ENCODE measurements at places on chromosomes 4 and X.
A peak's percentile ranks its signal among the peaks of the same experiment; 100 is the strongest.

- no peak for DNase-seq
Measured at GRCh38 chr4:106325800-106326199, 9.4 kb downstream of the AIMP1 start.

- DNase-seq: peak; percentile 11
Measured at GRCh38 chr4:26826721-26827120, 33.9 kb upstream of the STIM2 start.

GRCh38 chr4:120440730-120441129 lies 374.1 kb upstream of the MAD2L1 start:
- DNase-seq: no peak

DNA sequence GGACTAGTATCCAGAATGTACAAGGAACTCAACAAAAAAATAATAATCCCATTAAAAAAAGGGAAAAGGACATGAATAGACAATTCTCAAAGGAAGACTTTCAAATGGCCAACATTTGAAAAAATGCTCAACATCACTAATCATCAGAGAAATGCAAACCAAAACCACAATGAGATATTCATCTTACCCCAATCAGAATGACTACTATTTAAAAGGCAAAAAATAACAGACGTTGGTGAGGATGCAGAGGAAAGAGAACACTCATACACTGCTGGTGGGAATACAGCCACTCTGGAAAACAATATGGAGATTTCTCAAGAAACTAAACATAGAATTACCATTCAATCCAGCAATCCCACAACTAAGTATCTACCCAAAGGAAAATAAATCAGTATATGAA lies 133.1 kb downstream of the KDR start:
- DNase-seq: no peak

- no peak for DNase-seq
Measured at GRCh38 chr4:118883861-118884260, 4.8 kb upstream of the SYNPO2 start.

- DNase-seq: no peak
Measured at GRCh38 chrX:129825746-129826505, 17.8 kb downstream of the ZDHHC9 start.

DNA sequence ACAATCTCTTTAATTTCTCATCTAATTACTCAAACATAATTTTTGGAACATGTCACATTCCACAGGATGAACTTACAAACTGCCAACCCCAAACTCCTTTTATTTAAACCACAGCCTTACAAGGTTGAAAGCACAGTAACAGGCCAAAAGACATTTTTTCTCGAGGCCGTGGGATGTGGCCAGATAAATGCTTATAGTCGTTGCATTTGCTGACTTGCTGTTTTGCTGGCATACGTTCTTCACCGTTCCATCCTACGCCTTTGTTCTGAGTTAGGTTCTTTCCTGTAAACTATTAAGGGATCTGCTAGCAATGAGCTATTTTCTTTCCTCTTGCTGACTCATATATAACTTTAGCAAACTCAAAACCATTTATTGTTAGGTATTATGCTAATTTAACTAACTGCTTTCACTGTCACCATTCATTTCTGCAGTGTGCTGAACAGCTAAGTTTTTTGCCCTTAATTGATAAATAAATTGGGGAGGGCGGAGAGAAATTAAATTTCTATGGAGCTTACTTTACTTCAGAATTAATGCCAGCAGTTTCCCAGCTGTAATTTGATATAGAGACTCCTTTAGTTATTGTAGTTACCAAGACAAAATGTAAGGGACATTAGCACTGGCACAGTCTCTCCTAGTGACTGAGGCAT lies 135.1 kb upstream of the PACRGL start:
- no peak for DNase-seq

DNA sequence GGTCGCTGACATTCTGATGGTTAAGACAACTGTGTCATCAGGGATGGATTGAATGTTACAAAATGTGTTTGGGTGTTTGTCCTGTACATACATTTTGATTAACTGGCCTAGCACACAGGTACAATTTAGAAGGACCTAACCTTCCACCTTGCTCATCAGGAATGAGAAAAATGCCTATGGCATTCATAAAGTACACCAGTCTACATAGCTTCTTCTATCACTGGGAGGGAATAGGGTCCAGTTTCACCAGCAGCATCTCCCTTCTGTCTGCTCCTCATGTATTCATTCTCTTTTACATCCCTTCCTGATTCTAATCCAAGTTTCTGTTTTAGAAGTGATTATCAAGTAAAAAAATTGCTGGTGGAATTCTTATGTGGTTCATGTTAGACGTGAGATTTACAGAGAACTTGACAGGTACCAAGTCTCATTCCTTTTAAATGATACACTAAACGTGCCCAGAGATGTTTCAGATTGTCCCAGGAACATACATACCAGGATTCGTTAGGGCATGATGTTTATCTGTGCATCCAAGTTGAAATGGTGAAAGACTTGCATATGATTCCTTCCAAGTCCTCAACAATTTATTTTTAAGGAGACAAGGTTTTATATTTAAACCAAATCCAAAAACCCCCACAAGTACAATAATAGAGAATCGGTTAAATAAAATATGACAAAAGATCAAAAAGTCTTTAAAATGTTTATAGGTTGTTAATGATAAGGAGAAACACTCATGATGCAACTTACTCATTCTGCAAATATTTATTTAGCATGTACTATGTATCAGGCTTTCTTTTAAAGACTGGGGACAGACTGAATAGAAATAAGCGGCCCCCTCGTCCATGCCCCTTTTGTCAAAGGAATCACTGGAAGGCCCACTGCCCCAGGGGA lies 359.1 kb downstream of the ZNF674 start:
- no peak for DNase-seq

GRCh38 chr4:170398218-170398617 lies 308.5 kb upstream of the AADAT start:
- no peak for DNase-seq

DNA sequence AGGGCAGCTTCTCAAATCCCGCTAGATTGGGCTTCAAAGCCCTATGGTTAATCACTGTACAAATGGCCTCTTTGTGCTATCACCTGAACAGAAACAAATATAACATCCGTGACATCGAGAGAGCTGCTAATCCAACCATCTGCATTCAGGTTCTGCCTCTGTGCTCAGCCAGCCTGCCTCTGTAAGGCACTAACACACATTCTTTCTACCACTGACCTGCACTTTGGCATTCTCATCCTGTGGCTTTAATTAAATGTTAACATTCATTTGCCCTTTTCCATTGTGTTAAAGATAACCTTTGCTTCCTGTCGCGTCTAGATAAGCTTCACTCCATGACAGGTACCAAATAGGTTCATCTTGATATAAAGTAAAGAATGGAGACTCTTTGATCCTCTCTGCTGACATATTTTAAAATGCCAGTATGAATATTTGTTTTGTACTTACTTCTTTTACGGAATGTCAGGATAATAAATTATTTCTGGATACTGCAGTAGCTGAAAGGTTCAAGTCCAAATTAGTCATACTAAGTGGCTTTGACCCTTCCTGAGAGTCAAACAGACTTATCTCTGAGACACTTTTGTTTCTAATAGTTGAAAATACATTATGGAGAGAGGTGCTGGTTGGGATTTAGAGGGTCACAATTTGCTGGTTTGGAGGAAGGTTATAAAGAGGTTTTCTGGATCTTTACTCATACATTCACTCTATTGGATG lies 505.7 kb downstream of the PACRGL start:
- DNase-seq: no peak

GRCh38 chrX:20015945-20016615 lies 25.2 kb upstream of the BCLAF3 start:
- no peak for DNase-seq

- no peak for DNase-seq
Measured at GRCh38 chr4:105714071-105714521, 5.5 kb downstream of the GSTCD start.

- DNase-seq: no peak
Measured at GRCh38 chrX:27086237-27086636, 376.9 kb downstream of the PPP4R3C start.

GRCh38 chrX:66638591-66639500 lies at the start of gene EDA2R:
EDA2R (minus strand) TSS chrX:66639078; CDS start chrX:66616020, 23,058 bp downstream.
- DNase-seq: peak; percentile 3

GRCh38 chrX:109774706-109775105 lies 41.6 kb upstream of the ACSL4 start:
- peak; percentile 16 for DNase-seq

DNA sequence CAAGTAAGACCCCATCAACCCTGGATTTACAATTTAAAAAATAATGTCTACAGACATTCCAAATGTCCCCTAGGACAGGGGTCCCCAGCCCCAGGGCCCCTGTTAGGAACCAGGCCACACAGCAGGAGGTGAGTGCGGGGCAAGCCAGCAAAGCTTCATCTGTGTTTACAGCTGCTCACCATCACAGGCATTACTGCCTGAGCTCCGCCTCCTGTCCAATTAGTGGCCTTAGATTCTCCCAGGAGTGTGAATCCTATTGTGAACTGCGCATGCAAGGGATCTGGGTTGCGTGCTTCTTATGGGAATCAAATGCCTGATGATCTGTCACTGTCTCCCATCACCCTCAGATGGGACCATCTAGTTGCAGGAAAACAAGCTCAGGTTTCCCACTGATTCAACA lies 146.1 kb downstream of the ATP10D start:
- DNase-seq: no peak

DNA sequence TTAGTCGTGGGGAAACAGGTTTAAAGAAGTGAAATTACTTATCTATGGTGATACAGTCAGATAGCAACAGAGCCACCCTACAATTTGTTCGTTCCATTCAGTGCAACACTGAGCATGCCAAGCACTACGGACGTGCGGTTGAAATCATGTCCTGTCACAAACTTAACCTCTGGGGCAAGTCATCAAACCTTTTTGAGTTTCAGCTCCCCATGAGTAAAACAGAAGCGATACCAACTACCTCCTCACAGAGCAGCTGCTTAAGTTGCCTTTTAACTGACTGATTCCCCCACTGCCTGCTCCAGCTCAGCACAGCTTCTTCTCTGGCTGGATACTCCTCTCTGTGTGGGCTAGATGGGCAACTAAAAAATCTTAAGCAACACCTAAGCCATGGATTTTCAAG lies 36.0 kb downstream of the LHFPL1 start:
- no peak for DNase-seq

GRCh38 chr4:22264261-22264660 lies 251.6 kb downstream of the ADGRA3 start:
- no peak for DNase-seq

DNA sequence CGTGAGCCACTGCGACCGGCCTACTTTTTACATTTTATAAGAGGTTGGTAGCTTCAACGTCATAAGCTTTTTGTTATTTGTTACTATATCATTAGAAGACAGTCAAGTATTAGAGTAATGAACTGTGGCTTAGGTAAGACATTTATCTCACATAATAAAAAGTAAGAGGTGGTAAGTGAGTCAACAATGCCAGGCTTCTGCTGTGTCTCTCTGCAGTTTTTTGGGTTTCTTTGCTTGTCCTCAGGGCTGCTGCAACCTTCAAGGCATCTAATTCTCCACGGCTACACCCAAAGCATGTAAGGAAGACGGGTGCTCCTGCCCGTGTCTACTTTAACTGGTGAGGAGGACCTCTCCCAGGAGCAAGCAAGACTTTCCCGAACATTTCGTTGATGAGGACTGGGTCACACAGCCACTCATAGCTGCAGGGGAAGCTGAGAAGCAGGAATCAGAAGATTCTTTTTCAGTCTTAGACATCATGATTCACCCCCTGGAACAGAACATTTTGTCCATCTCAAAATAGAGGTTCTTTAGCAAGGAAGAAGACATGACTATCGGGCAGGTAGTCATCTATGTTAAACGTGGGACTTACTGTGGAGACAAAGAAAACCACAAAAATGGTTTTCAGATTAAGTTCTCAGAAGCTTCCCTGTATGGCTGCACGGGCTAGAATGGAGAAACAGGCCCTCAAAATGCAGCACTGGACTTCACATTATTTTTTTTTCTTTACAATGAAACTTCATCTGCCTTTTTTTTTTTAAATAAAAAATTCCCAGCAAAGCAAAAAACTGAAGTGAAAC lies 13.0 kb upstream of the RHOH start:
- no peak for DNase-seq

DNA sequence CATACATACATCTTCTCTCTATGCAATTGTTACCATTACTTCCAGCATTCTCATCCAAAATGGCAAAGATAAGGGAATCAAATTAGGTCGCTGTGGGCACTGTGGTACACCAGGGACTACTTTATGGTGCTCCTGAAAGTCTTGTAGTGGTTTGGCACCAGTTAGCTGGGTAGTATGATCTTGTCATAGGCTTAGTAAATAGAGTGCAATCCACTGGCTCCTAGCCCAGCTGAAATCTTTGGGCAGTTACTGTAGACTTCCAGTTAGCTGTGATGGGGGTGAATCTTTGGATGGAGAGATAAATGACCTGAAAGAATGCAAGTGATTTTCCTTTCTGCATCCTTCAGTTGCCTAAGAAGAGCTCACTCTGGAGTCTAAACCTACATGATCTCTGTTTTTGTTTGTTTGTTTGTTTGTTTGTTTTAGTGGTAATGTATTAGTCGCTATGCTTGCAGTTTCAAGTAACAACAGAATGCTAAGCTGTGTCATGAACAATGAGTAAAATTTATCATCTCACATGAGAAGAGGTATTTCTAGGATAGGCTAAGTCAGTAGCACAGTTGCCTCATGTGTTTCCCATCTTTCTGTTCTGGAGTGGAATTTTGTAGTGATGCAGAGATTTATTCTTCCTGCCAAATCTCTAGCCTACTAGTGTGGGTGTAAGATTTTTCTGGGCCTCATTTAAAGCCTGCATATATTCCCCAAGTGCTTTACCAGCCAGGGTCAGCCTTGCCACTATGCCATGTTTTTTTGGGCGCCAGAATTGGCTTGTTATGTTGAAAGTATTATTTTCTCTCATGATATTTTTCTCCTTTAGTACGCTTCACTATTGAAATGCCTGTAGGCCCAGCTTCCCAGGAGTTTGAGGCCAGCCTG lies 24.2 kb downstream of the HERC3 start:
- DNase-seq: no peak

- no peak for DNase-seq
Measured at GRCh38 chr4:187940299-187940698, 55.3 kb upstream of the ZFP42 start.

DNA sequence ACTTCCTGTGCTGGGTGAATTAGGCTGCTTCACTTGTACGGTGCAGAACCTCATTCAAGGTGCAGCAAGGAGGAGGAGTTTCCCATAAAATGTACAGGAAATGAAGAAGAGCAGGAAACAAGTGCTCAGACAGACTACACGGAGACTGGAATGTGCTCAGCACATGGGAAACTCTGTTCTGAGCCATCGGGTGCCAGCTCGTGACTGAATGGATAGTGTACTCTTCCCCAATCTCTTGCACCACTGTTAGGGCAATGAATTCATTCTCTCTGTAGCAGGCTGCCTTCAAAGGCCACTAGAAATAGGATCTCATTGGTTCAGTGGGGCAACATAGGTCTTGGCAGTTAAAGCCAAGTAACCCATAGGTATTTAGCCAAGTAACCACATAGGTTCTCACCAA lies 200.0 kb upstream of the LDB2 start:
- no peak for DNase-seq

All from CD4-positive, CD25-positive, alpha-beta regulatory T cell (primary cell).